ENCODE measurements at places on chromosomes 13 and 19.
A peak's percentile ranks its signal among the peaks of the same experiment; 100 is the strongest.

DNA sequence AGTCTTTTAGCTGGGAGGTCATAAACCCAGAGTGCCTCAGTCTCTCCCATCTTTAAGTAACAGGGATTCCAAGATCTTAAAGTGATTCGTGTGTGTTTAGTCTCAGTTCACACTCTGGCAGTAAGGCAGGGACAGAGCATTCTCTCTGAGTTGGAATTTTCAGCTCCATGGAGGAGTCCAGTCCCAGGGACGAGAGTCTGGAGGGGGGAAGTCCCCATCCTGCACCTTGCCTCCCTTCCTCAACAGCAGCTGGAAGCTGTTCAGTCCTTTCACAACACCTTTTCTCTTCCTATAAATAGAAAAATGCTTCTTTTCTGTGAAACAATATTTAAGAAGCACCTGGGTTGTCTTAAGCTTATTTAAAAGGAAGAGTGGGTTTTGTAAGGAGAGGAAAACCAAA, 82.0 kb downstream of the KLF5 start:
- no peaks in the 10 kb centered on the region for H3K27me3 ChIP-seq
- no peak overlapping the region for H3K4me3 ChIP-seq
- no peaks in the 10 kb centered on the region for H3K36me3 ChIP-seq
- H3K4me1 ChIP-seq: no peaks in the 10 kb centered on the region
- no peak overlapping the region for H3K27ac ChIP-seq
- no peak for DNase-seq

- peak overlapping the region; percentile 26 for H3K27ac ChIP-seq
- DNase-seq: no peak
- H3K36me3 ChIP-seq: peaks cover 2% of the 10 kb centered on the region
- H3K4me3 ChIP-seq: no peak overlapping the region
These were observed 44.0 kb upstream of the FLT1 start for GRCh38 chr13:28538932-28539331.

- DNase-seq: no peak
- no peak overlapping the region for H3K4me3 ChIP-seq
- H3K36me3 ChIP-seq: peaks cover 54% of the 10 kb centered on the region
- H3K27me3 ChIP-seq: no peaks in the 10 kb centered on the region
These were observed 3.4 kb downstream of the FARSA start for GRCh38 chr19:12930002-12930645.

DNA sequence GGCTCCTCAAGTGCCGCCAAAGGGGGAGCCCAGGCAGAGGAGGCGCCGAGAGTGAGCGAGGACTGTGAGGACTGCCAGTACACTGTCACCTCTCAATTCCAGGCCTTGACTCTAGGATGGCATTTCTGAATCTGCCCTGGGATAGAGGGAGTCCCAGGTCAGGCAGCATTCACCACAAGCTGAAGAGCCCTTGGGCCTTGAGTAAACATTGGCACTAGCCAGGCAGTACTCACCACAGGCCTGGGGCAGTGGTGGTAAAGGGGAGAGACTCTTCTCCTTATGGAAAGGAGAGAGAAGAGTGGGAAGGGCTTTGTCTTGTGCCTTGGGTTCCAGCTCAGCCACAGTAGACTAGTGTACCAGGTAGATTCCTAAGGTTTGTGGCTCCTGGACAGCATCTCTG, 39.7 kb upstream of the HTR2A start:
- H3K27ac ChIP-seq: no peak overlapping the region
- no peak overlapping the region for H3K4me3 ChIP-seq
- no peaks in the 10 kb centered on the region for H3K36me3 ChIP-seq
- no peak for DNase-seq

DNA sequence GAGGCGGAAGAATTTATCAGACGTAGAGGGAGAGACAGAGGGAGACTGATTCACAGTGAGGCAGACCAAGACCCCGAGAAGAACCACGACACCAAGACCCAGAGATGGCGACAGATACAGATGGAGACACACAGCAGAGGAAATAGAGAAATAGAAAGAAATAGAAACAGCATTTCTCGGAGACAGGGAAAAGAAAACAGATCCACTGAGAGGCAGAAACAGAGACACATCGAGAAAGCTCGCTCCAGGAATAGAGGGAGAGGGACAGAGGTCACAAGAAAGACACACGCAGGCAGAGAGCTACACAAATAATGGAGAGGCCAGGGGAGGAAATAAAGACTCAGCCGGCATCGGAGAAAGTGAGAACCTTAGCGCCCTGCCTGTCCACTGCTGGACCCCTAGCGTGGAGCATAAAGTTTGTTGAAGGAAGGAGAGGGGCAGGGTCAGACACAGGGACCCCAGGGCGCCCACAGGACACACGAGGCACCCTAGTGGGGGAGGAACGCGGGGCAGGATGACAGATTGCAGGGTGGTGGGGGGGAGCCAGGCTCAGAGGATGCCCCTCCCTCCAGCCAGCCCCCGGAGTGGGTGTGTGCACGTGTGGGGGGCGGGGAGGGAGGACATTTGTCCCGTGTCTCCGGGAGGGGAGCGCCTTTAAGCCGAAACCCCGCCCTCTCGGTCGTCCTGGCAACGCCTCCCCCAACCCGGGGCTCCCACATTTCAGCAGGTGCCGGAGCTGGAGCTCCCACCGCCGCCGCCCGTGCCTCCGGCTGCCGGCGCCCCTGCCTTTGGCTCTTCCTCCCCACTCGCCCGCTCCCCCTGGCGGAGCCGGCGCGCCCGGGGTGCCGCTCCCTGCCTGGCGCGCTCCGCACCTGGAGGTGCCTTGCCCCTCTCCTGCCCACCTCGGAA, at the start of gene PRKCG:
TSS of gene PRKCG (plus strand) at position 716 of the 909 bp plus-strand sequence. CDS start 298 bp downstream, outside the sequence.
- H3K36me3 ChIP-seq: peaks cover 2% of the 10 kb centered on the region
- peaks cover 31% of the 10 kb centered on the region for H3K4me1 ChIP-seq
- H3K4me3 ChIP-seq: no peak within 1 kb of the TSS
- no peak within 1 kb of the TSS for H3K27ac ChIP-seq

DNA sequence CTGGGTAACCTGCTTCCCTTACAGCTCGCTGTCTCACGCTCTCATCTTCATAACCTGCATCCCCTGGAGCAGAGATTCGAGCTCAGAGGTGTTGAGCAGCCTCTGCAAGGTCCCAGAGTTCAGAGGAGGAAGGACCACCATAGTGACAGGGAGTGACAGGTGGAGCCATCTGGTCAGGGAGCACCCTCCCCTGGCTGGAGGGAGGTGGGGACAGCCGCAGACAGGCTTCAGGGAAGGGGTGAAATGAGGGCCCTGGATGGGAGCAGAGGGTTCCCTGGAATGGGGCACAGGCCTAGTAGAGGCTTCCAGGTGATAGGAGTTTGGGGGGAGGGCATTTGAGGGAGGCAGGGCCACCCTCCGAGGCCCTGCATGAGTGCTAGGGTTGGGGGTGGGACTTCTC, 82.1 kb downstream of the ZNF429 start:
- peaks cover 12% of the 10 kb centered on the region for H3K4me1 ChIP-seq
- H3K36me3 ChIP-seq: no peaks in the 10 kb centered on the region
- DNase-seq: no peak
- H3K4me3 ChIP-seq: no peak overlapping the region
- H3K27ac ChIP-seq: no peak overlapping the region

GRCh38 chr13:43850873-43851272, 28.7 kb downstream of the CCDC122 start:
- H3K36me3 ChIP-seq: peaks cover 28% of the 10 kb centered on the region
- no peak overlapping the region for H3K4me3 ChIP-seq
- no peak for DNase-seq
- H3K27me3 ChIP-seq: peaks cover 5% of the 10 kb centered on the region

- H3K36me3 ChIP-seq: peaks cover 12% of the 10 kb centered on the region
- H3K4me3 ChIP-seq: no peak overlapping the region
- peak; percentile 15 for DNase-seq
- no peaks in the 10 kb centered on the region for H3K27me3 ChIP-seq
- peak overlapping the region; percentile 42 for H3K27ac ChIP-seq
- H3K4me1 ChIP-seq: peaks cover 33% of the 10 kb centered on the region
These were observed 26.2 kb downstream of the RAP2A start for GRCh38 chr13:97460004-97460775.

DNA sequence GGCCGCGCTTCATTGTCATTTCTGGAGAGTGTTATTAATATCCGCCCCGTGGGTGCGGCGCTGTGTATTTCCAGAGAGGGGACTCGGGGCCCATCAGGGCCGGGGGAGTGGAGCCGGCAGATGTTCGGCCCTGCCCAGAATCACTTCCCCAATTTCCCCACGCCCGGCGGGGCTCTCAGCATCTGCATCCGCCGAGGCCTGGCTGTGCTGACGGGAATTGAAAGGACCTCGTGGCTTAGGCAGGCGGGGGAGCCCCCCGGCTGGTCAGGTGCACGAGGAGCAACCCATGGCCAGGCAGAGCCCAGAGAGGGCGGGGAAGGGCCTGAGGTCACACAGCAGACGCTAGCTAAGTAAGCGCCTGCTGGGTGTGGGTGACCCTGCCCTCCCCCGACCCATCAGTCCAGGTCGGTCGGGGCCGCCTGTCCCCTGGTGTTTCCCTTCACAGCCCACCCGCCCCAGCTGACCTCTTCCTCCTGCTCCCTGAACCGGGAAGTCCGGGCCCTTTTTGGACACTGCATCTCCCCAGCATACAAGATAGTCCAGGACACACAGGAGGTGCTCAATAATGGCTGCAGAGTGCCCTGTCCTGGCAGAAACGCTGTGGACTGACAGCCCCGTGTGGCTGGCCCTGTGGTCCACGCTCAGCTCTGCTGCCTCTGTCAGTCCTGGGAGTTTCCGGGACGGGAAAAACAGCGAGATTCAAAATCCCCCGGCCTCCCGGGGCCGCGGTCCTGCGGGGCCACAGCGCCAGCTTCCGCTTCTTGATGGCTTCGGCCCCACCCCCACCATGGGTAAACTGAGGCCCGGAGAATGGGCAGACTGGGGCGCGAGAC, 22.1 kb downstream of the ARID3A start:
- no peaks in the 10 kb centered on the region for H3K4me1 ChIP-seq
- H3K27me3 ChIP-seq: no peaks in the 10 kb centered on the region
- H3K36me3 ChIP-seq: no peaks in the 10 kb centered on the region
- no peak overlapping the region for H3K27ac ChIP-seq

- H3K36me3 ChIP-seq: no peaks in the 10 kb centered on the region
- H3K4me1 ChIP-seq: no peaks in the 10 kb centered on the region
- DNase-seq: no peak
- no peaks in the 10 kb centered on the region for H3K27me3 ChIP-seq
- no peak overlapping the region for H3K4me3 ChIP-seq
These were observed 40.6 kb downstream of the DCLK1 start for GRCh38 chr13:36090592-36090991.

- H3K27me3 ChIP-seq: no peaks in the 10 kb centered on the region
- peaks cover 15% of the 10 kb centered on the region for H3K36me3 ChIP-seq
- DNase-seq: peak; percentile 80
These were observed at the start of gene BTBD2 for GRCh38 chr19:2015608-2015950. BTBD2 (minus strand) TSS chr19:2015714; CDS start chr19:2015703, 11 bp downstream.

DNA sequence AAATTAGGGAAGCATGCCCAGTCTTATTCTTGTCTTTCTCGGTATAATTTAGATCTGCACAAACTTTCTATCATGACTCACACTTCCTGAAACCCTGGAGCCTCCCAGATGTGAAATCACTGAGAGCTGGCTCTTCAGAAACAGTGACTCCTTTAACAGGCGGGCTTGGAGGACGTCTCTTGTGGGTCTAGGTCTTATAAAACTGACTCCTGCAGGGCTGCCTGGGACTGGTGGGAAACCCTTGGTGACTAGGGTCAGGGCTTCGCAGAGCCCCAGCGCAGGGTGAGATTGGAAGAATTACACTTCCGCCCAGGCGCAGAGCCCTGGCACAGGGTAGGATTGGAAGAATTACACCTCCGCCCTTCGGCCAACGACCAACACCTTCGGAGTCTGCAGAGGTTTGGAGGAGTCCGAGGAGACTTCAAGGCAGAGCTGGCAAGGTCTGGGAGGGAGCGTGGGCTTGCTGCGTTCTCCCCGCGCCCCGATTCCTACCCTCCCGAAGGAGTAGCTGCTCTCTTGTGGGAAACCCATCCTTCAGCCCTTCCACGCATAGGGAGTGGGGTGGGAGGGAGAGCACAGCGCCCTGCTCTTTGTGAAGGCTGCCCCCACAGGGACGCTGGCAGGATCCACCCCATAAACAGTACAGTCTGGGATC, 43.4 kb upstream of the MAP3K10 start:
- H3K4me1 ChIP-seq: peaks cover 54% of the 10 kb centered on the region
- DNase-seq: peak; percentile 50
- no peak overlapping the region for H3K4me3 ChIP-seq
- no peaks in the 10 kb centered on the region for H3K36me3 ChIP-seq
- no peaks in the 10 kb centered on the region for H3K27me3 ChIP-seq
- H3K27ac ChIP-seq: peak overlapping the region; percentile 61

- DNase-seq: no peak
- H3K4me1 ChIP-seq: no peaks in the 10 kb centered on the region
- H3K36me3 ChIP-seq: peaks cover 29% of the 10 kb centered on the region
- H3K27ac ChIP-seq: no peak overlapping the region
- H3K4me3 ChIP-seq: no peak overlapping the region
- H3K27me3 ChIP-seq: no peaks in the 10 kb centered on the region
These were observed 125.5 kb upstream of the MCF2L start for GRCh38 chr13:112843392-112844111.

DNA sequence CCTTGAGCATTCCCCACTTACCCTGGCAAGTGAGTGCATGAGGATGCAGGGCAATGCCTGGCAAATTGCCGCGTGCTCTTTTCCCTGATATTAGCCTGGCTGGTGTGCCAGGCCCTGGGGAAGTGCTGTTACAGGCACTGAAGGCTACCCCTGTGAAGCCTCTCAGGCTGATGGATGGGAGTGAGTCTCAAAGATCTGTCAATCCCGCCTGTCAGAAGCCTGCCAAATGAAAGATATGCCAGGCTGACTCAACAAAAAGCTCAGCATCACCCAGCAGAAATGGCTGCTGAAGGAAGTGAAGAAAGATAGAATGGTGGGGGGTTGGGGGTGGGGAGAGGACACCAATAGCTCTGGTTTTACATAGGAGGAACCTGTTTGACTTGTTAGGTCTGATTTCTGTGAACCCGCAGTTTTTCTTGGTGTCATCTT, 112.1 kb downstream of the LACC1 start:
- H3K27me3 ChIP-seq: peaks cover 12% of the 10 kb centered on the region
- no peak overlapping the region for H3K4me3 ChIP-seq
- H3K27ac ChIP-seq: no peak overlapping the region
- no peaks in the 10 kb centered on the region for H3K36me3 ChIP-seq

GRCh38 chr19:49988433-49988832, 27.5 kb upstream of the SIGLEC11 start:
- peak; percentile 47 for DNase-seq
- H3K27ac ChIP-seq: no peak overlapping the region
- no peaks in the 10 kb centered on the region for H3K27me3 ChIP-seq
- peaks cover 17% of the 10 kb centered on the region for H3K4me1 ChIP-seq
- no peak overlapping the region for H3K4me3 ChIP-seq

GRCh38 chr13:84653915-84654534, 771.8 kb upstream of the SLITRK1 start:
- no peak for DNase-seq
- no peaks in the 10 kb centered on the region for H3K4me1 ChIP-seq
- no peaks in the 10 kb centered on the region for H3K27me3 ChIP-seq
- H3K4me3 ChIP-seq: no peak overlapping the region

DNA sequence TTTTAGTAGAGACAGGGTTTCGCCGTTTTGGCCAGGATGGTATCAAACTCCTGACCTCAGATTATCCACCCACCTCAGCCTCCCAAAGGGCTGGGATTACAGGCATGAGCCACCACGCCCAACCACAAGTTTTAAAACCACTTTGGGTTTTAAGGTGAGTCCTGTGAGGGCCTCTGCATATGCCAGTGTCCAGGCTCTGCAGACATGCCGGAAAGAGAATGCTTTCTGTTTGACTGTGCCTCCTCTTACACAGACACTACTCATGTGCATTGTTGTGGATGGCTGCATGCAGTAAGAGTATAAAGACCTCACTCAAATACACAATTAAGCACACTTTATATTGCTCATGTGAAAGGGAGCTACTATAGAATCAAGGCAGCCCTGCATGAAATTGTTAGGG, 20.8 kb upstream of the SLC25A30 start:
- no peak overlapping the region for H3K27ac ChIP-seq
- H3K36me3 ChIP-seq: no peaks in the 10 kb centered on the region
- DNase-seq: no peak
- H3K27me3 ChIP-seq: no peaks in the 10 kb centered on the region
- no peak overlapping the region for H3K4me3 ChIP-seq

Measured in activated CD4-positive, alpha-beta T cell treated with anti-CD3 and anti-CD28 coated beads for 36 hours (primary cell).